Heart right ventricle (tissue), 16 donors: ENCODE measurements at places on chromosomes 16 and 17.

GRCh38 chr17:75872434-75873351 lies 5.7 kb downstream of the TRIM47 start:
- DNase-seq: peak; percentile 81

DNA sequence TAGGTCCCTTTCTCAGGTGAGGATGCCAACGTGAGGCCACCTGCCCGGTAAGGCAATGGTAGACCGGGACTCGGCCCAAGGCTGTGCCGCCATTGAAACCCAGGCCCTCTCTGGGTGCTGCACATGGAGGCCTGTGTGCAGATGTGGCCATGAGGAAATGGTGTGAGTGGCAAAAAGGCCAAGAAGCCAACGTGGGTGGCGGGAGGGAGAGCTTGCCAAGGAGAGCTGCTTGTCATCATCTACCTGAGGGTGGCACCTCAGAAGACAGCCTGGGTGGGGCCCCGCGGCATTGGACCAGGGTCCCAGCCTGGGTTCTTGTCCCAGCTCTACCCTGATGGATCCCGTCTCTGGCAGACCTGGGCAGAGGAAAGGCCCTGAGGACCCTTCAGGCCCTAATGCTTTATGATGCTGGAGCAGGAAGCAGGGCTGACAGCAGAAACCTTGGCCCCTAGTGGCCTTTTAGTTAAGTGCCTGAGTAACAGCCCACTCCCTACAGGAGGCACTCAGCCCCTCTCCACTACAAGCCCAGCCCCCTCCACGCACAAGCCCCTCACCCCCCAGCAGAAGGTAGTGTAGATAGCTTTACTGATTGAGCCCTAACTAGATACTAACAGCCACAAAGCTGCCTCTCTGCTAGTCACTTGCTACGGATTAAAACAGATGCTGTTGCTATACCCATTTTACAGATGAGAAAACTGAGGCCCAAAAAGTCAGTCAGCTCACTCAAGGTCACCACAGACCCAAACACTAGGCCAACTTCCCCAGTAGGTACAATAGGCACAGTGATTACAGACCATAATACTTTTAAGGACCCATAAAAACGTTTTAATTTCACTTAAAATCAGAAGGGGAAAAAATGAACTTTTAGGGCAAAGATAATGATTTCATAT lies 26.2 kb upstream of the KIFC3 start:
- no peak for DNase-seq

DNA sequence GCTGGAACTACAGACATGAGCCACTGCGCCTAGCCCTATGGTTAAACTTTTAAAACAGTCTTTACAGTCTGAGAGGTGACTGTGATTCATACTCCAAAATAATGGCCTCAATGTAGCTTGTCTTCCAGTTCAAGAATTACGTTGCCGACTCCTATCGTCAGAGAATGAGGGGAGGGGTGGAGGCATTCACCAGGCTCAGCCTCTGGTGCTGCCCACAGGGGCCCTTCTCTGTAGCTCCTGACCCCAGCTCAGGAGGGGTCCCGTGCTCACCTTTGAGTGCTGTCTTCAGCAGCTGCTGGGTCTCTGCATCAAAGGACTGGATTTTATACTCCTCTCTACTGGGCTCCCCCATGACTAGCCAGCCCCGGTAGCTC lies 1.2 kb downstream of the MIF4GD start:
- no peak for DNase-seq

GRCh38 chr17:8365143-8365542 lies 11.4 kb downstream of the KRABD2 start:
- DNase-seq: no peak

DNA sequence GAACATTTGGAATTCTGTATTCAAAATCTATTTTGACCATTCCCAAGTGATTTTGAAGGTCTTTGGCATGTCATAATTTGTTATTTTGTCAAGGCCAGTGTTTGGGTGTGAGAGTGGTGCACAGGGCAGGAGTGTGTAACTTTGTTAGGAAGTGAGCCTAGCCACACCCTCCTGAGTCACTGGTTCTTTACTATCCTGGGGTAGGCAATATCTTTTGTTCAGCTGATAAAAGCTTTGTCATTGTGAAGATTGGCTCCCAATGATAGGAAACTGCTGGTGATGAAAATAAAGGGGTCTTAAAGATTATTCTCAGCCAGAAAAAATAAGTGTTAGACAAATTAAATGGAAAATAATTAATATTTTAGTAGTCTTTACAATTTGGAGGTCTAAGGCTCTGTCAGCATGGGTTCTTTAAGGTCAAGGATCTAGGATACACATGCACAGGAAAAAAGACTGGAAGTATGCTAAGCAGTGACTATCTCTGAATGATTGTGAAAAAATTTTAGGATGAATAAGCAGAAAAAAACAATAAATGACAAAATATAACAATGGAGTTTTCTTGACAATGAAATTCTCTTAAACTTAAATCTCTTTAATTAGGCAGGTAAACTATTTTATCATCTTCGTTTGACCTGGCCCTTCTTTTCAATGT lies 5.1 kb downstream of the UBN1 start:
- no peak for DNase-seq

DNA sequence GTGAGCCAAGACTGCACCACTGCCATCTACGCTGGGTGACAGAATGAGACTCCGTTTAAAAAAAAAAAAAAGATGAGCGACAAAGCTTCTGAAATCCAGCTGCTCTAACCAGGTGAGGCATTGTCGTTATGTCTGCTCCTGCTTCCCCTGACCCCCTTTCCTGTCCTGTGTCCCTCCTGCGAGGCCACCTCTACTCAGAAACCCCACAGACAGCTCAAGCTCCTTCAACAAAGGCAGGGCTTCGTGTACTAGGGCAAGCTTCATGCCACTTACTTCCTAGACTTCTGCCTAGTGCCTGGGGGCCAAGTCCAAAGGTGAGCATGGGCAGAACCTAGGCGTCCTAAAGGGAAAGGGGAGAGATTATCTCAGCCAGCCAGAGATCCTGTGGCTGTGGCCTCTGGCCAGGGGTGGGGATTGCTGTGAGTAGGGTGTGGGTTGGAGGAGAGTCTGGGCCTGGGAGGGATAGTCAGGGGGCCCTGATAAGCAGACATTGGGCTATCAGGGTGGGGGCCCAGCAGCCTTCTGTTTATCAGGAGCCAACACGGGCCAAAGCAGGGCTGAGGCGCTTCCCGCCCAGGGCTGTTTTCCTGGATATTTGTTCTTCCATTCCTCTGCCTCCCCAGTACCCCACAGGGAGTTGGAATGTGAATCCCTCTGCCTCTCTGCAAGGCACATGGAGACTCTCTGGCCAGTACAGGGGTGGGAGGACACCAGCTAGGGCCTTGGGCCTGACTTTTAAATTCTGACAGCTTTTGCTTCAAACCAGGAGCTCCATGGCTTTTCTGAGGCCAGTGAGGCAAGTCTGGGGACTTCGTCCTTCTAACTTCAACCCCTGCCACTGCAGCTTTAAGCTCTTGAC lies 10.4 kb downstream of the ERAL1 start:
- DNase-seq: no peak

- DNase-seq: no peak
Observed at GRCh38 chr16:85483424-85483823, 129.7 kb upstream of the GSE1 start.

DNA sequence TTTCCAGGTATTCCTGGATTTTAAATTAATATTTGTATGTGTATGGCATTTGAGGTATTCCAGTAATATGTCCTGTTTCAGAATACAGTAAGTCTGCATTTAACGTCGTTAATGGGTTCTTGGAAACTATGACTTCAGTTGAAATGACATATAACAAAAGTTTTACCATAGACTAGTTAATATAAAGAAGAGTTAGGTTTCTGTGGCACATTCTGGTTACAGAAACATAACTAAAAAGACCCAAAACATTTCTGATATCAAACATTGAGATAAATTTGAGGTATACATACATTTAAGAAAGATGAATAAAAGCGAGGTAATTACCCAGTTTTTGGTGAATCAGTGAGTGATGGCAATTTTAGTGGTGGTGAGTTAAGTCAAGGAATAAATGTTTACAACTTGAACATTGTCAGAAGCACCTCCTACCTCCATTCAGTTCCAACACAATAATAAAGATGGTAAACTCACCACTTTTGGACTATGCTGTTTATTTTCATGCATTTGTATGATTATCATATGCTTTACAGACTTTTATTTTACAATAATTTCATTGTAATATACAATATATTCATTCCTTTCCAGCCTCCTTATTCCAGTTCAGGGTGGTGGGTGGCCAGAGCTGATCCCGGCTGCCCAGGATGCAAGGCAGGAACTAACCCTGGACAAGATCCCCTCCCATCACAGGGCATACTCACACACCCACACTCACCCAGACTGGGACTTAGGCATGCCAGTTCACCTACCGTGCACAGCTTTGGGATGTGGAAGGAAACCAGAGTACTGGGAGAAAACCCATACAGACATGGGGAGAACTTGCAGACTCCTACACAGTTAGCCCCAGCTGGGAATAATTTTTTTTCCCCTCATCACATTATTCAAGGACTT lies 9.7 kb downstream of the LUC7L3 start:
- no peak for DNase-seq

DNA sequence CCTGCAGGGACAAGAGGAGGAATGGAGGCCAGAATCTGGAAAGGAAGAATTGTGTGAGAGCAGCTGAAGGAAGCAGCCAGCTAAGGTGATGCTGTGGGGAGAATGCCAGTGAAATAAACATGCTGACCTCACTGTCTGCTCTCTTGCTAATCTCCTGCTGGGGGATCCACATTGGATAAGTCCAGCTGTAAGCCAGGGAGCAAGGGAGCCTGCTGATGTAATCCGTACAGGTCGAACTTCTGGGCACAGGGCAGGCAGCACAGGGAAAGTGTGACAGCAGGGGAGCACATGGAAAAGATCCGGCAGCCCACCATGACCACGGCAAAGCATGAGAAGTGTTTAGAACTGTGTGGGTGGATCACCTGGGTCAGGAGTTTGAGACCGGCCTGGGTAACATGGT lies 7.5 kb upstream of the XPO6 start:
- no peak for DNase-seq

DNA sequence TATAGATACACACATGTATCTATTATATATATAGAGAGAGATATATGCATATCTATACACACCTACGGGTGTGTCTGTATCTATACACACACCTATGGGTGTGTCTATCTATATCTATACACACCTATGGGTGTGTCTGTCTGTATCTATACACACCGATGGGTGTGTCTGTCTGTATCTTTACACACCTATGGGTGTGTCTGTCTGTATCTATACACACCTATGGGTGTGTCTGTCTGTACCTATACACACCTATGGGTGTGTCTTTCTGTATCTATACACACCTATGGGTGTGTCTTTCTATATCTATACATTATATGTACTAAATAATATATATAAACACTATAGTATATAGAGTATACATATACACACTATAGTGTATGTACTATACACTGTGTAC lies 738.5 kb downstream of the MAF start:
- no peak for DNase-seq

GRCh38 chr16:3846595-3847091 lies 33.9 kb downstream of the CREBBP start:
- DNase-seq: no peak

DNA sequence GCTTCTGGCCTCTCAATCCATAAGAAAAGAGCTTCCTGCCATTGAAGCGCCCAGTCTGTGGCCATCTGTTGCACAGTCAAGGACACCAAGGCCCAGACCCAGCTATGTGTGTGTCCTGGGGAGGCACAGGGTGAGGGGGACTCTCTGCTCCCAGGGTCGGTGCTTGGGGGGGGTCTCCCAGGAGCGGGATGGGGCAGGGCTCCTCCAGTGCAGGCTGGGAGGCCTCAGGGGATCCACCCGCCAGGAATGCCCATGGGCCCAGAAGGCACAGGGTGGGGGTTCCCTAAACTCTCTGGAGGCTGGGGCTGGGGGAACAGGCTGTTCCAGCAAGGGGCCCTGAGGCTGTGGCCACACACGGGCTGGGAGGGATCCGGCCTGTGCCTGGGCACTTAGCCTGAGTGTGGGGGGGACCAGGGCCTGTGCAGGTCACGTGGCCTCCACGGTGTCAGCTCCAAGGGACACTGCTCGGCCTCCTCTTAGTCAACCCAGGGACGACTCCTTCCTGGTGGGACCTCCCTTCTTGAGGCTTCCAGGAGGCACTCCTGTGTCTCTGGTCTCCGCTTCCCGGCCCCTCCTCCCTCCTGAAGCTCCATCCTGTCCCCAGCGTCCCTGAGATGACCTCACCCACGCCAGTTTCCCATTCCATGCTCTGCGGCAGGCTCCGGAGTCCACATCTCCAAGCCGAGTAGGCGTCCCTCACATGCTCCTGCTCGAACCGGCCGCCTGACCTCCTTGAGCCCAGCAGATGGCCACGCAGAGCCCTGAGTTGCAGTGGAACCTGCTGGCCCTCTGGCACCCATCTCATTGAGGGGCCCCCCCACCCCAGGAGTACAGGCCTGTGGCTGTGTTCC lies 23.1 kb upstream of the BAHCC1 start:
- peak; percentile 80 for DNase-seq

GRCh38 chr16:55379876-55380390 lies 55.9 kb downstream of the IRX6 start:
- DNase-seq: no peak

- DNase-seq: no peak
Observed at GRCh38 chr17:77498791-77499698, 358.3 kb downstream of the SEC14L1 start.

GRCh38 chr17:45235416-45236281 lies 14.0 kb downstream of the FMNL1 start:
- DNase-seq: peak; percentile 70

DNA sequence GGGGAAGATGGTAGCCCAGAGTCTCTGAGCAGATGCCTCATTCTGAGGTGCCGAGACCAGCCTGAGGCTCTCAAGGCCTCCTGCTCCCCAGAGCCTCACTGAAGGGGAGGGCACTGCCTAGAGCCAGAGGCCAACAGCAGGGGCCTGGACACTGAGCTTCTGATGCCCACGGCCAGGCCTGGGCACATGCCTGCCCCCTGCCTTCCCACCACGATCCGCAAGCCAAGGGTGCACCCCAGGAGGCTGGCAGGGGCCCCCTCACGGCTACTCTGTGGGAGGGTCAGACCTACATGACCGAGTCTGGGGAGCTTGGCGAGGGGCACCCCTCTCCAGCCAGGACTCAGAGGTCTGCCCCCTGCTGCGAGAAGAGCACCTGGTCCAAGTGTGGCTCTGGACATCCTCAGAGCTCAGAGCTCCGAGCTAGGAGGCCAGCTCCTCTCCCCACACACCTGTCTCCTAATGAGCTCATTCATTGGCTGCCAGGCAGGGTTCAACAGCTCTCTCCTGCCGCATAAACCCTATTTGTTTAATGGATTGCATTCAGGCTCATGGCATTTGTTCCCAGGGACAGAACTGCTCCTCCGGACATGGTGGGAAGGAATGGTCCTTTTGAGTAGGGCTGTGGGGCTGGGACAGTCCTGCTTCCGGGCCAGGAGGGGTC lies 13.9 kb downstream of the OTOP3 start:
- DNase-seq: no peak

GRCh38 chr16:68062910-68063393 lies 22.2 kb upstream of the NFATC3 start:
- DNase-seq: no peak
